ENCODE measurements at places on chromosomes 7 and 10.

DNA sequence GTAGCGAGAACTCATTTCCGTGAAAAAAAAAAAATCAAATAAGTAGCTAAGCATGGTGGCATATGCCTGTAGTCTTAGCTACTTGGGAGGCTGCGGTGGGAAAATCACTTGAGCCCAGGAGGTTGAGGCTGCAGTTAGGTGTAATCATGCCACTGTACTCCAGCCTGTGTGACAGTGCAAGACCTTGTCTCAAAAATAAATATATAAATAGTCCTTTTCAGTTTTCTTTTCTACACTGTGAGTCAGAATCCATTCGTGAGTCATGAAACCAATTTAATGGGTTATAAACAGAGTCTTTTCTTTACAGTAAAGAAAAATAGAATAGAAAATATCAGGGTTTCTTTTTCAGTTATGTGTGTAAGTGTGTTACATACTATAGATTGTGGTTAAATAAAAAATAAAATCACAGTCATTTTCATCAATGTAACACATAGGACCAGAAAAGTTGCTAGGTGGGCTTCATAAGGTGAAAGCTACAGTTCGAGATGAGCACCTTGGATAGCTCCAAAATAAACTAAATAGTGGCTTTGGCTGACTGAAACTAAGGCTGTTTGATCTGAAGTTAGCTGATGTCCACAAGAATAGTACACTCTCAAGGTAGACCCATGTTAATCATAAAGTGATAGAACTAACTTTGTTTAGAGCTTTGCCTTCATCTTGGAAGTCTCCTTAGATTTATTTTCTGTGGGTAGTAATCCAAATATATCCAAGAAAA lies 781.1 kb downstream of the GATA3 start:
- DNase-seq = no peak

DNA sequence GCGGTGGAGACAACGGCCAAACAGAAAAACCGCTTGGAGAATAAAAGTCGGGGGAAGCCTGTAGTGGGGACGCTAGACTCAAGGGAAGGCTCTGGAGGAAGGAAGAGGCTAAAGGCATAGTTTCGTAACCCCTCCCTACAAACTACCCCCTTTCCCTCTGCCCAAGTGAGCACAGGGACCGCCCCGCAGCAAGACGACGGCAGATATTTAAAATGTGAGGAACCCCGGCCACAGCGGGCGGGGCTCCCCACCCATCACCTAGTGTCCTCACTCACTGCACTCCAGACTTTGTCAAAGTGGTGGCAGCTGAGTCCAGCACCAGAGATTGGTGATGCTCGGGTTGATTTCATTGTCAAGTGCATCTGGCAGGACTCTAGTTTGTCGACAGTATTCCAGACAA lies 69.1 kb downstream of the PRKAG2 start:
- no peak for DNase-seq

GRCh38 chr10:30447125-30447799 lies 13.3 kb downstream of the MAP3K8 start:
- DNase-seq = peak; percentile 79

- no peak for DNase-seq
These were observed 133.1 kb upstream of the SEMA3C start for GRCh38 chr7:81051811-81052413.

DNA sequence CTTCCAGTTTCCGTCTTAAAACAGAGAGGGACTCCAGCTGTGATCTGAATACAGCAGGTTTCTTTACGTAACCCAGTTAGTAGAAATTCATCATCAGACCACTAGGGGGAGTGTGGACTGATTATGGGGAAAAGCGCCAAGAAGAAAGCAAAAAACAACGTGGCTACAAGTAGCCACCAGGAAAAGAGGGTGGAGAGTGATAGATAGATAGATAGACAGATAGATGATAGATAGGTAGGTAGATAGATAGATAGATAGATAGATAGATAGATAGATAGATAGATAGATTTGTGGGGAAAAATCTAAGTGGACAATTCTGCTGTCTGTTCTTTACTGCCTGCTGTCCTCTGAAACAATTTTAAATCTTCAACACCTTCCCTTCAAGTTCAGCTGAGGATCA lies 12.7 kb upstream of the AKR1B10 start:
- DNase-seq = peak; percentile 71

GRCh38 chr10:16992611-16993119 lies 136.9 kb downstream of the CUBN start:
- DNase-seq = peak; percentile 54

GRCh38 chr10:71081229-71081560 lies 131.2 kb upstream of the UNC5B start:
- DNase-seq = no peak

GRCh38 chr10:63829573-63830149 lies 308.5 kb downstream of the REEP3 start:
- no peak for DNase-seq

DNA sequence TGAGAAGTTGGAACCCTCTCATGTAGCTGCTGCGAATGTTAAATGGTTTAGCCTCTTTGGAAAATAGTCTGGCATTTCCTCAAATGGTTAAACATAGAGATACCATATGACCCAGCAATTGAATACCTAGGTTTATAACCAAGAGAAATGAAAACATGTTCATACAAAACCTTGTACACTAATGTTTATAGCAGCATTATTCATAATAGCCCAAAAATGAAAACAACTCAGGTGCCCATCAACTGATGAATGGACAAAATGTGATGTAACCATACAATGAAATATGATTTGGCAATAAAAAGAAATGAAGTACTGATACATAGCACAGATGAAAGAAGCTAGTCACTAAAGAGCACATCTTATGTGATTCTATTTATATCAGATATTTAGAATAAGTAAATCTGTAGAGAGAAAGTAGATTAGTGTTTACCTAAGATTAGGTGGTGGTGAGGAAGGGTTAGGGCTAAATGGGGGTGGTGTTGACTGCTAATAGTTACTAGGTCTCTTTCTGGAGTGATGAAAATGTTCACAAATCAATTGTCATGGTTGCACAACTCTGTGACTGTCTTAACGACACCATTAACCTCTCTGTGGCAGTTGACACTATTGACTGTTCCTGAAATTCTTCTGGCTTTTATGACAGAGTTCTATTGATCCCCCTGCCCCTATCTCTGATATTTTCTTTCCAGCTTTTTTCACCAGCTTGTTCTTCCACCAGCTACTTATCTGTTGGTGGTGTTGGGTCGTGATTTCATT lies 35.2 kb downstream of the VCL start:
- DNase-seq = no peak

DNA sequence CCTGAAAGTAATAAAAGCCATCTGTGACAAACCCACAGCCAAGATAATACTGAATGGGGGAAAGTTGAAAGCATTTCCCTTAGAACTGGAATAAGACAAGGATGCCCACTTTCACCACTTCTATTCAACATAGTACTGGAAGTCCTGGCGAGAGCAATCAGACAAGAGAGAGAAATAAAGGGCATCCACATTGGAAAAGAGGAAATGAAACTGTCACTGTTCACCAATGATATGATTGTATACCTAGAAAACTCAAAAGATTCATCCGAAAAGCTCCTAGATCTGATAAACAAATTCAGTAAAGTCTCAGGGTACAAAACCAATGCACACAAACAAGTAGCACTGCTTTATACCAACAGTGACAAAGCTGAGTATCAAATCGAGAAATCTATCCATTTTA lies 581.7 kb upstream of the TEX47 start:
- DNase-seq = no peak

- peak; percentile 53 for DNase-seq
These were observed 6.8 kb downstream of the CYP26A1 start for GRCh38 chr10:93080350-93081046.

DNA sequence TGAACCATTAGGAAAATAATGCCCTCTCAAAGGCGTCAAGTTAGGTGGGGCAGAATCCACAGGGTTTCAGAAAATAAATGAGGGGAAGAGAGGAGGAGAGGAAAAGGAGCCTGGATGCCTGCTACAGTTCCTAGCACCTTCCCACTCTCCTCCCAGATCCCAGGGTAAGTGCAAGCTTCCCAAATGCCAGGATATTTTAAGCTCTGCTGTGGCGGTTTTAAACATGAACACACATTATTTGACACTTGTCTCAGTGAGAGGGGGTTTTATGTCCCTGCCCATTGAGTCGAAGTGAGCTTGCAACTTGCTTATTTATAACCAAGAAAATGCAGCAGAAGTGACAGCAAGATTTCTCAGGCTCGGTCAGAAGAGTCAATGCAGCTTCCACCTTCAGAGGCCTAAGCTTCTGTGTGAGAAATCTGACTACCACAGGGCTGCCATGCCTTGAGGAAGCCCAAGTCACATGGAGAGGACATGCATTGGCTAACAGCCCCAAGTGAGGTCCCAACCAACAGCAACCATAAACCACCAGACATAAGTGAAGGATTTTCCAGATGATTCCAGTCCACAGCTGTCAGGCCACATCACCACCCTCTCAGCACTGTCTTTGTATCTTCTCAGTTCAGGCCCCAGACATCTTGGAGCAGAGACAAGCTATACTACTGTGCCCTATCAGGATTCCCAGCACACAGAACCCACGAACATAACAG lies 17.9 kb upstream of the BMPER start:
- DNase-seq = no peak

GRCh38 chr7:22726345-22726906 lies 574 bp upstream of the IL6 start:
- DNase-seq = peak; percentile 85

GRCh38 chr7:3297105-3297819 lies 3.8 kb upstream of the SDK1 start:
- no peak for DNase-seq

DNA sequence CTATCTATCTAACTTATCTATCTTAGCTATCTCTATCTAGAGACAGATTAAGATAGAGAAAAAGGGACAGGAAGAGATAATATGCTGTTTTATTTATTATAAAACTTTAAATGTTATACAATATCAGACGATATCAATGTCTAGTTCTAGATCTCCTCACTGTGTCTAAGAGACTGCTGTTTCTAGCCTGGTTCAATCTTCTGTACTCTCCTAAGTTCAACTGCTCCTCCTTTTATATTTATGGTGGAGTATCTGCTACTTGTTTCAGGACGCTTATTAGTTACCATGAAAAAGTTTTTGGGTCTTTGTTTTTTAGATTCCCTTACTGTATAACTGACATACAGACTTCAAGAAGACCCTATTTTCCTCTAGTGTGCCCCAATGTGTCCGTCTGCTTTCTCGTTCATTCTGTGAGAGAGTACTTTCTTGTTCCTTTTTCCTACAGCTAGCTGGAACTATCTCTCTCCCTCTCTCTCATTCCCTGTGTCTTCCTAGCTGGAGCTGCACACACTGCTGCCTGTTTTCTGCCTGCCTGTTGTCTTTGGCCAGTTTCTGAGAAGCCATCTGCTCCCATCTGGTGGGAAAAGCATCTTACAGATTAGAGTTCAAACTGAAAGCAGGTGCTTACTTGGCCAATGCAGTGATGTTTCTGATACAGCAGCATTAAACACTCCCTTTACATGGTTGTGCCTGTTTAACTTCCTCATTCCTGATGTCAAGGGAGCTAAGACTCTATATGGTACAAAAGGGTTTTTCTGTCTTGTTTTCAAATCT lies 49.4 kb upstream of the ARL4A start:
- no peak for DNase-seq

DNA sequence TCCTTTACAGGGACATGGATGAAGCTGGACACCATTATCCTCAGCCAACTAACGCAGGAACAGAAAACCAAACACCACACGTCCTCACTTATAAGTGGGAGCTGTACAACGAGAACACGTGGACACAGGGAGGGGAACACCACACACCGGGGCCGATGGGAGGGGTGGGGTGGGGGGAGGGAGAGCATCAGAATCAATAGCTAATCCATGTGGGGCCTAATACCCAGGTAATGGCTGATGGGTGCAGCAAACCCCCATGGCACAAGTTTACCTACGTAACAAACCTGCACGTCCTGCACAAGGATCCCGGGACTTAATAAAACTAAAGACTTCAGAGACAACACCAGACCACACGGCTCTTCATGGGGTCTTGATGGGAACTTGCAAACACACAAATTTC lies 82.2 kb upstream of the DIP2C start:
- no peak for DNase-seq

GRCh38 chr10:73717556-73717955 lies 19.6 kb upstream of the AGAP5 start:
- no peak for DNase-seq

GRCh38 chr7:4202954-4203353 lies 479.1 kb upstream of the FOXK1 start:
- no peak for DNase-seq

GRCh38 chr10:73758704-73759511 lies 14.7 kb downstream of the SEC24C start:
- DNase-seq = no peak

- DNase-seq = peak; percentile 64
These were observed 291.5 kb upstream of the ZNF32 start for GRCh38 chr10:43939939-43940820.

DNA sequence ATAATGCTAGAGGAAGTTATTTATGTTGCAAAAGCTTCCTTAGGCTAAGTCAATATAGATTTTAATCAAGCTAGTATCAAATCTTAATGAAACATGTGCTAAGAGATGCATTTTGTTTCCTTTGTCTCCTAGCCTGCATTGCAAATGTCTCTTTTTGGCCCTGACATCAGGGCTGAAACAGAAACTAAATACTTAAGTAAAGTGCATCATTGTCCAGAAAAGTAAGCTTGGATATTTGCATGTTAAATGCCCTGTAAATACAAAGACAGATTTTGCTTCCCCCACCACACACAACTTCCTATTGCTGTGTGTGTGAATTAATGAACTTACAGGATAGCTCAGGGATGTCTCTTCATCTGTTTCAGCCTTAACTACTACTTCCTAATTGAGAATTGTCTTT lies 10.0 kb upstream of the STAMBPL1 start:
- DNase-seq = no peak

DNA sequence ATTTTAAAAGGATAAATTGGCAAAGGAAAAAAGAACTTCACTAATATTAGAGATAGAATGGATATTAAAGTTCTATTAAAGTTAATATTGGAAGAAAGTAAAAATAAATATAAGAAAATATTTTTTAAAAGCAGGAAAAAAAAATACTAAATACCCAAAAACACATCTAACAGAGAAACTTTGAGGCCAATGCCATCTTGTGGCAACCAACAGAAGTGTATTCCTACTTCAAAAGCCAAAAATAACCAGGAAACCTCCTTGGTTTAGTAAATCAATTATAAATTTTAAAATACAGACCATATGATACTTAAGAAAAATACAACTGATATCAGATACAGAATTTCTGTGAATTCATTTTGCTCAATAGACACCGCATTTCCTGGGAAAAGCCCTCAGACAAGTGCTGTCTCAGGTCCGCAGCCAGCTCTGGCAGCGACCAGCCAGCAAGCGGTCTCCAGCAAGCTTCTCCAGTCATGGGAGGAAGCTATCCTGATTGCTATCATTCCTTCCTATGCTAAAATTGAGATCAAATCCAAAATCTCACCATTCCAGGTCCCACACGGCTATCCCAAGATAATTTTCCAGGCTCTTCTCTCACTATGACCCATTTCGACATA lies 65.3 kb downstream of the LMBR1 start:
- no peak for DNase-seq

Measured in fibroblast of skin of abdomen (primary cell).